ENCODE measurements at places on chromosomes 3 and 15.
A peak's percentile ranks its signal among the peaks of the same experiment; 100 is the strongest.

DNA sequence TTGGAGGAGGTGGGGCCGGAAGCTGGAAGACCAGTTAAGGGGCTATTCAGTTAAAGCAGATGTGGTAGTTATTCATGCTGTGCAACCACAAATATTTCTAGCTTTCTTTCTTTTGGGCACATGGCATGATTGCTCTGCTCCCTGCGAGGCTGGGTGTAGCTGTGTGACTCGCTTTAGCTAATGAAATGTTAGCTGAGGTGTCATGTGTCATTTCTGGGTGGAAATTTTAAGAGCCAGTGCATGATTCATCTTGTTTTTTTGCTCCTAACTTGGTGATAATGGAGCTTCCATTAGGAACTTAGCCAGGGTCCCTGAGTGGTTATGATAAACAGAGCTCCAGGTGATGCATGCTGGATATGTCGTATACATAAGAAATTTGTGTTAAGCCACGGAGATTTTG is 300.6 kb downstream of the SATB1 start:
- no peak for DNase-seq

DNA sequence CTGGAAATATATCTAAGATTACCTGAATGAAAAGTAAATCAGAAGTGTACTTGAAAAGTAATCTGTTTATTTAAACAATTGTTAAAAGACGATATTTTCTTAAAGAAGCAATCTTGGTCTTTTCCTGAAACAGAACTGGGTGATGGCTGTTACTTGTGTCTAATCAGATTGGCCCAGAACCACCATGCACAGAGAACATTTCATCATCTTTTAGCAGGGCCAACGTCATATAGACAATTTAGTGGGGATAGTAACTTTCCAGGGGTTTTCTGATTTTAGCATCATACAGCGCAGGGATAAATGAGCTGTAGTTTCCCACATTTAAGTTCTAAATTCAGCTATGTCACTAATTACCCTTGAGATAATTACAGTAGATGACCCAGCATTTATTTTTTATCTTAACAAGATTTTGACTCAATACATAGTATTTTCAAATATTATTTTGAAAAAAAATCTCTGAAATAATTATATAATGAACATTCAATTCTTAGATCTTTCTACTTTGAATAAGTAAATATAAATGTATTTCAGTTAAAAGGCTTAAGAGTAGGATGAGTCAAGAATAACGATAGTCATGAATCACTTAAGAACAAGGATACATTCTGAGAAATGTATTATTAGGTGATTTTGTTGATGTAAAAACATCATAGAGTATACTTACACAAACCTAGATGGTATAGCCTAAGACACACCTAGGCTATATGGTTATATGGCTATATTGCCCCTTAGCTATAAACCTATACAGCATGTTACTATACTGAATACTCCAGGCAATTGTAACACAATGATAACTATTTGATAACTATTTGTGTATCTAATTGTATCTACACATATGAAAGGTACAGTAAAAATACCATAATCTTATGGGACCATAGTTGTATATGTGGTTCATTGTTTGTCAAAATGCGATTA is 103.8 kb upstream of the MME start:
- DNase-seq: no peak

- DNase-seq: no peak
Observed at GRCh38 chr15:56724232-56724631, 9.1 kb downstream of the ZNF280D start.

DNA sequence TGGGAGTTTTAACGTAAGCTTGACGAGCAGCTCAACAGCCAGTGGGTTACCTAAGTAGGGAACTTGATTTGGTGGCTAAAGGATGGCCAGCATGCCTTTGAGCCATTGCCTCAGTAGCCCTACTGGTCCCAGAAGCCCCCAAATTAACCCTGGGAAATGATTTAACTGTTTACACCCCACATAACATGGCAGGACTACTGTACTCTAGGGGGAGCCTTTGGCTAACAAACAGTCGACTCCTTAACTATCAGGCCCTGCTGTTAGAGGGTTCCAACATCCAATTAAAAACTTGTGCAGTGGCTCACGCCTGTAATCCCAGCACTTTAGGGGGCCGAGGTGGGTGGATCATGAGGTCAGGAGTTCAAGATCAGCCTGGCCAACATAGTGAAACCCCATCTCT is 9.4 kb upstream of the SMCO1 start:
- DNase-seq: no peak

- no peak for DNase-seq
Observed at GRCh38 chr3:119588112-119588511, 8.8 kb downstream of the ADPRH start.

DNA sequence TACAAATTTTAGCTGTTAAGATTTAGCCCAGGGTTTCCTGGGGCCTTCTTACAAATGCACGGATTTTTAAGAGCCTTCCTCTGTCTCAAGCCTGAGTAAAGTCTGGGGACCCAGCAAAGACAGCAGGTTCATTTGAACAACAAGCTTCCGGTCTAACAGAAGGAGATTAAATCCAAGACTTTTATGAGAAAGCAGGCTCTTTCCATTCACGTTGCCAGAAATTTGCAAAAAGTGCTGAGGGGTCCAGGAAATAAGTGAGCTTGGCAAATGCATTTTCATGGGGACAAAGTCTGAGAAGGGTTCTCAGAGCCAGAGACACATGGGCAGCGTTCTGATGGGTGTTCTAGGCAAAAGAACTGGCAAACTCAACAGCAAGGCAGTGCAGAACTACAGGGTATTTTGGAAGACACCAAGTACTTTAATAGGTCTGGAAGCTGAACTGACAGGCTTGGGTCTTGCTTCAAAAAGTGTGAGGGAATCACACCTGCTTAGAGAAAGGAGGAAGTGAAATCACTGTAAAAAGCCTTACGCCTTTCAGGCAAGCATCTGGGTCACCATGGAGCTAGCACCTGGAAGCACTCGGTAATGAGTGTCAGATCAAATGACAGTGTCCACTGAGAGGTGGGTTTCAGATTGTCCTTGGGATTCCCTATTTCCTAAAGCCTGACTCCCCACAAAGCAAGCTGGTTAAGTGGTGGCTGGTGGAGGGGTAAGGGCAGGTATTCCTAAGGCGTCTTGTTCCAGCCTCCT is 115.8 kb upstream of the ARHGEF3 start:
- no peak for DNase-seq

DNA sequence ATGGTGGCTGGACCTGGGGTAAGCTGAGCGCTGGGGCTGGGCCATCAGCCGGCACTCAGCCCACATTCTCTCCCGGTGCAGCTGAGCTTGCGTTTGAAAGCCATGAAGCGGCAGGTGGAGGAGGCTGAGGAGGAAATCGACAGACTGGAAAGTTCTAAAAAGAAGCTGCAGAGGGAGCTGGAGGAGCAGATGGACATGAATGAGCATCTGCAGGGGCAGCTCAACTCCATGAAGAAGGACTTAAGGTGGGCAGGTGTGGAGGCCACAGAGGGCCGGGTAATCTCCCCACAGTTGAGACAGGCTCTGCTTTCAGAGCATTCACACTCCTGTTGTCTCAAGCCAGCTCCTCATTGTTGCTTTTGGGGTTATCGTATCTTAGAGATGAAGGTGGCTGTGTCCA is 45.7 kb upstream of the MYZAP start:
- no peak for DNase-seq

DNA sequence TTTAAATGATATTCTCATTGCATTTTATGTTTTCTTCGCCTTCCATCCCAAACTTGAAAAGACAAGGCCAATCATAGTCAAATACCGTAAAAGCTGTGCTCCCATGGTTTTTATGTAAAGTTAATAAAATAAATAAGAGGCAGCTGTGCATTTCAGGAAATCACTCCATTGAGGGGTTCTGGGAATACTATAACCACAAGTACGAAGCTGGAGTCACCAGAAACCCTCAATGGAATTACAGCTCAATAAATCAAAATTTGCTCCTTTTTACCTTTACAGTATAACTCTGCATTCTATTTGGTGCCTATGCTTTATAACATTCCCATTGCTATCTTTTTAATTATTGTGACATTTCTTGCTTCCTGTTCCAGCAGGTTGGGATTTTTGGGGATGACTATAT is 77.2 kb downstream of the C3orf38 start:
- no peak for DNase-seq

DNA sequence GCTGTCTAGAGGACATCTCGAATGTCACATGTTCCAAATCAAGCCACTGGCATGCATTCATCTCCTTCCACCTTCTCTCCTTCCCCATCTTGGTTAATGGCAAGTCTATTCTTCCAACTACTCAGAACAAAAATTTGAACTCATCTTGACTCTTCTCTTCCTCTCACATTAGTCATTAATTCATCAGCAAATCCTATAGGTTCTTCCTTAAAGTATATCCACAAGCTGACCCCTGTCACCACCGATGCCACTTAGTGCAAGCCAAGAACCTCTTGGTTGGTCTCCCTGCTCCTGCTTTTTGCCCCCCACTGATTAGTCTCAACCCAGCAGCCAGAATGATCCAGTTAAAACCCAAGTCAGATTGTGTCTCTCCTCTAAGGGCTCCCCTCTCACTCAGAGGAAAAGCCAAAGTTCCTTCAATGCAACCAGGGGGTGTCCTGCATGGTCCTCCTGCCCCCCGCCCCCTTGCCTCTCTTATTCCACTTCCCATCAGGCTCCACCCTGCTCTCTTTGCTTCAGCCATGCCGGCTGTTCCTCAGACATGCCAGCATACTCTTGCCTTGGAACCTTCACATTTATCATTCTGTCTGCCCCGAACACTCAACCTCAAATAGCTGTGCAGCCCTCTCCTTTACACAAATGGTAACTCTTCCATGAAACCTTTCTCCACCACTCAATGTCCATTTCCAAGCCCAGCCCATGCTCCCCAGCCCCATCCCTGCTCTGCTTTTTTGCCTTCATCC is 1.0 kb upstream of the GALNT15 start:
- DNase-seq: no peak

DNA sequence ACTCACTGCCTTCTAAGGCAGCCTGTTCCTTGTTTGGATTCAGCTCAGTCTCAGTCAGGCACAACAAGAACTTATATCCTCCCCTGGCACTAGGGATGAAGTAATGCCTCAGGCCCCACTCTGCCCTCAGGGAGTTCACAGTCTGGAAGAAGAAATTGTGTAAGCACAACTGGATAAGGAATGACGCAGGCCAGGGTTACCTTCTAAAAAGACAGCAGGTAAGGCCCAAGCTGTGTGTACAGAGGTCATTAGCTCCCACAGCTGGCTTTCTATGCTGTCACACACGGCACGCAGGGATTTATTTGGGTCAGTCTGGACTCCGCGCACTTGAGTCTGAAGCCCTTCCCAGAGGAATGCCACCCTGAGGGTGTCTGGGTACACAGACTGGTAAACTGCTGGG is 82.9 kb downstream of the IQSEC1 start:
- no peak for DNase-seq

DNA sequence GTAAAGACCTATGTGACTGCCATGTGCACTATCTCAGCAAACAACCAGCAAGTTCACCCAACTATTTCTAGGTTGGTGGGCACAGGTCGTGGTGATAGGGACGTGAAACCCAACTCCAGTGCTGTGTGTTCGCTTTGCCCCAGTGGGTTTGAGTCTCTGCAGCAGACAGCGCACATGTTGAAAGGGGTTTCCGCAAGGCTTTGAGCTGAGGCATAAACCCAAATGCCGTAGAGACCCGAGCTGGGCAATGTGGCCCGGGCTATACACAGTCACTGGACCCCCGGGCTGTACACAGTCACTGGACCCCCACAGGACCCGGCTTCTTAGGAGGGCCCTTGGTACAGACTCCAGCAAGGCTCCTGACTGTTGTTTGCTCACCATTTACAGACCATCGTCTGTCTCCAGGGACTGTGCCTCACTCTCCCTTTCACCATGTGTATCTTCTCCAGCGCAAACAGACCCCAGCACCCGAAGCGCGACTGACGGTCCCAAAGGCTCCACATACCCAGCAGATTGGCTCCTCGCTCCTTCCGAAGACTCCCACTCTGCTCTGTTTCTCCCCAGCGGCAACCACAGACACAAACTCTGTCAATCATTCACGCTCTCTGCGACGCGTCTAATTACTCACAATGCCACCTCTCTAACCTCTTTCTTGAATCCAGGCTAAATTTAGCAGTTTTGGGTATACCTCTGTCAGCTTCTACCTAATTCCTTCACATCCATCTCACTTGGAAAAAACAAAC is 31.2 kb downstream of the PCSK6 start:
- no peak for DNase-seq

DNA sequence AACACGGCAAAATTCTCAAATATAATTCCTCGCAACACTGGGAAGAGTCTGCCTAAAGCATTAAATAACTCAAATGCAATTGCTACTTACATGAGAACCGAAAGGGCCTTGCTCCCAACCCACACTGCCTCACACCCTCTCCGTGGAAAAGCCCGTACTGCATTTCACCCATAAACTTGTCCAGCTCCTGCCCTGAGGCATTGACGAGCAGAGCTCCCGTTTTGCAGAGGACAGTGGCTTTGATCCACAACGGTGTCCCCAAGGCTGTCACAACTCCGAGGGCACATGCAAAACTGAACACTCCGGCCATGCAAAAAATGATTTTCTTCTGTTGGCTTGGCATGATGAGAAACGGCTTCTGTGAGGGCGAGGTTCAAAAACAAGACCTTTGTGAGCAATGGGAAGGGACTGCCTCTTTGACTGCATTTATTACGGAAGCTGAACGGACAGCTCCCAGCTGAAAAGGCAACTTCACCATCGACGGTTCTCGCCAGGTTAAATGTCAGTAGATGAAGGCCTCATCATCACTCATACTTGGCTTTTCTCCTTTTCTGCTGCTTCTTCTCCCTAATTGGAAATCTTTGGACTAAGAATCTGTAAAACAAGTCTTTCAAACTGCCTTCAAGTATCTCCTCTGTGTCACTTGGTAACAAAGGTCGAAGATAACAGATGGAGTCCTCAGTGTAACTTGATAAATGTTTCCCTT is at the start of gene CLRN1:
Gene CLRN1 (minus strand): TSS at position 362 of the 706 bp plus-strand sequence. CDS start 19 bp downstream, at position 343.
- DNase-seq: no peak

DNA sequence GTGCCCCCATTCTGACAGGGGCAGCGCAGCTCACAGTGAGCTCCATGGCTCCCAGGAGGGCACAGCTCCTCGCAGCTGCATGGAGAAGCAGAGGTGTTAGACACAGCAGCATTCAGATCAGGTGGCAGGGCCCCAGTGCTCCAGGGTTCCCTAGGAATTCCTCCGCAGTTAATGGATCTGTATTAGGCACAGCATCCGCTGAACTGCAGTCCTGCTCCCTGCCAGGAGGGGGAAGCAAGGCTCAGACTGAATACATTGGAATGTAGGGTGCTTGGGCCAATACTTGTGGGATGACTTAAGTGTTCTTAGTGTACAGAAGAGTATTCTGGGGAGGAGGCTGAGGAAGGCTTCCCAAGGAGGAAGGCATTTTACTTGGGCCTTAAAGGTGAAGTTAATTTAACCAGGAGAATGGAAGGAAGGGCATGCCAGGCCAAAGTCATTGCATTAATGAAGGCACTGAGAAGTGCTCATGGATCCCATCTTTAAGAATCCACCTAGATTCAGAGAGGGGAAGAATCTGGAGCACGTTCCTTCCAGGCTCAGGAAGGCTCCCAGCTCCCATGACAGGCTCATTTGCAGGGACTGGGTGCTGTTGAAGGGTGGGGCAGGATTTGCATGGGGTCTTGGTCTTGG is 111.6 kb downstream of the RAB11A start:
- peak; percentile 18 for DNase-seq
